Bronchial epithelial cell (primary cell): ENCODE measurements at places on chromosomes 1 and 21. TPM values are rescaled to one million over a fixed set of nuclear protein-coding genes. Genes with fewer than 3 reads are reported as not detected.

- DNase-seq: no peak
Measured at GRCh38 chr1:58941471-58942289, 157.8 kb upstream of the JUN start.

Gene ENTREP3
- 3.2 and 3.7 TPM in 2 replicates for total RNA-seq

DNA sequence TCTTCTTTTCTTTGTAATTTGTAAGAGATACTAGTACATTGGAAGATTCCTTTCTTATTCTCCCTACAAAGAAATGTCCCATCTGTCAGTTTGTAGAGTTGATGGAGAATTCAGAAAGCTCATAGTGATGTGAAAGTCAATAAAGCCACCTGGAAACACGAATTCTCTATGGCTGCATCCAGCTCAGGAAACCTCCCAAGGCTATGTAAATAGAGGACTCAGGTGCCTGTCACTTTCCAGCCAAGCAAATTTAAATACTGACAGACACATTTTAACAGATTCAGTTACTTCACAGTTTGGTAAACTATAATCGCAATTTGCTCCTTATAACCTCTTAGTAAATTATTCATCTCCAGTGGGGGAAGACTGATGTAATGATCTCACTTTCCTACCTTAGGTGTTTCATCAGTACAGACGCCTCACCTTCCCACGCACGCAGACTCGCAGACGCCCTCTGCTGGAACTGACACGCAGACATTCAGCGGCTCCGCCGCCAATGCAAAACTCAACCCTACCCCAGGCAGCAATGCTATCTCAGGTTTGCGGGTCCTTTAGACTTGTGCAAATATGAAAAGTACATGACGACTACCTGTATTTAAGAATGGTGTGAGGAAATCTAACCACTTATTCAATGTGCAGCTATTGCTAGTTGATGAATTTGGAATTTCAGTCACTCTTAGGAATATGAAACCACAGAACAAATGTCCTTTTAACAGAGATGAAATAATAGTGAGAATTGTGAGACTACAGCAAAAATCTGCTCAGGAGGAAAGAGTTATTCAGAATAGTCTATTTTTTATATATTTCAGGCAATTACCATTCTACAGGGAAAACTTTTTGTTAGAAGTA, 60.6 kb downstream of the PTPRC start:
- peak; percentile 81 for DNase-seq

DNA sequence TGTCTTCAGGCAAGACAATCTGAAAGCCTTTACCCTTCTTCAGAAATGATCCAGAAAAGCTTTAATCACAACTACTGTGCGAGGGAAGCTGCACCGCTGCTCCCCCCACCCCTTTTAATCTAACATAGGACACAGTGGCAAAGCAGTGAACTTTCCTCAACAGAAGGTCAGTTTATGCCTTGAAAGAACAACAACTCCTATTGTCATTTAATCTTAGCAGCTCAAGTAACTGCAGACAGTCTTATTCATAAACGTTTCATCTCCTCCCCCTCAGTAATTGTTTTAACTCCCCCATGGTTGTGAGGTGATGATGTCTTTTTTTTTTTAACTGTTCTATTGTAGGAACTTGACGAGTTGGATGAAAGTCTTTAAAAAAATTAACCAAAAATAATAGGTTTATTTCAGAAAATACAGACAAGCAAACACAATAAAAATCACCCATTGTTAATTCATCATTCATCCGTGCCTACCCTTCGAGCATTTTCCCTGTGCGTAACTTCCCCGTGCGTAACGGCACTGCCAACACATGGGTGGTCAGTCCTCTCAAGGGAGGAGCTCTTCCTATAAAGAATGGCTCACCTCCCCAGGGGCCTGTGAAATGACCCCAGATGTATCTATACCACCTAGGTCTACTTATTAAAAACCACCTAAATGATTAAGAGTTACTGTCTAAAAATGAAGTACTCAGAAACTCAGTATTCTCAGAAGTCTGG, 3.3 kb upstream of the ADAR start:
- no peak for DNase-seq

Gene TTC39A
- 6.1 and 20.5 TPM in 2 replicates for total RNA-seq

Gene AMIGO1
- total RNA-seq: 0.13 and 0.26 TPM in 2 replicates

Gene AKR7A2
- 45.2 and 54.8 TPM in 2 replicates for total RNA-seq

GRCh38 chr1:42319871-42320484, 15.1 kb downstream of the FOXJ3 start:
- no peak for DNase-seq

- no peak for DNase-seq
Measured at GRCh38 chr1:178120088-178120487, 26.2 kb downstream of the RASAL2 start.

DNA sequence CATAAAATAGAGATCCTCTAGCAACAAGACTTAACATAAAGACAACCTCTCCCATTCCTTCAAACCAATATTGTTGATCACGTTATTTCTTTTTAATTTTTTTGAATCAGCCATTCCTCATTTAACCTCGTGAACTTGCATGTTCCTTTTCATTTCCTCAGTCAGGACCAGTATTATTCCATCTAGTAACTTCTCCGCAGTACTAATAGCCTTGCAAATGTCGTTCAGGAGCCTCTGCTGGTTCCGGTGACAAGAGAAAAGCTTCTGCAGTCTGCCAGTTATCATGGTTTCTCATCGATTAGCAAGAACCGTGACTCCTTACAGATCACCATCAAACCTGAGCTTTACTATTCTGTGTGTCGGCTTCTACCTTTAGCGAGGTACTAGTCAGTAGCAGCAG, 3.0 kb downstream of the APP start:
- no peak for DNase-seq

GRCh38 chr1:46333300-46334029, 7.1 kb upstream of the NSUN4 start:
- DNase-seq: peak; percentile 49

Gene KPRP
- total RNA-seq: not detected in 2 replicates

DNA sequence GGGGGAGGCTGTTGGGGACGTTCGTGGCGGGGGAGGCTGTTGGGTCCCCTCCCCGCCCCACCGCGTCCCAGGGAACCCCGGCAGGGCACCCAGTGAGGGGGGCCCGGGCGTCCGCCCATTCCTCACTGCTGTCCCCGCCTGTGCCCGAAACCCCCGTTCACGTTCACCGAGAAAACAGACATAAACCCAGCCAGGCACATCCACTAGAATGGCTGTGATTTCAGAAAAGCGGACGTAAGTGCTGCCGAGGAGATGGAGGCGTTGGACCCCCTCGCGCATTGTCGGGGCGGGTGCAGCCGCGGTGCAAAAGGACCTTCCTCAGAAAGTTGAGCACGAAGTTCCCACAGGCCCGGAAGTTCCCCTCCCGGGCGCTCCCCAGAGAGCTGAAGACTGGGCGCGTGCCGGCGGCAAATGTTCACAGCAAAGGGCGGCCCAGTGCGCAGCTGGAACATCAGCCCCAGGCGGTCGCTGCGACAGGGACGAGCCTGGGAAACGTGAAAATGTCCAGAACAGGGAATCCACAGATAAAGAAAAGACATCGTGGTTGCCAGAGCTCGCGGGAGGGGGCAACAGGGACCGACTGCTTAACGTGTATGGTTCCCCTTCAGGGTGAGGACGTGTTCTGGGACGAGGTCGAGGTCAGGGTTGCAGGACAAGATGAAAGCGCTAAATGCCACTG, 18.5 kb upstream of the SAMD11 start:
- no peak for DNase-seq

Gene REN
- 0.26 TPM in 2 replicates for total RNA-seq

DNA sequence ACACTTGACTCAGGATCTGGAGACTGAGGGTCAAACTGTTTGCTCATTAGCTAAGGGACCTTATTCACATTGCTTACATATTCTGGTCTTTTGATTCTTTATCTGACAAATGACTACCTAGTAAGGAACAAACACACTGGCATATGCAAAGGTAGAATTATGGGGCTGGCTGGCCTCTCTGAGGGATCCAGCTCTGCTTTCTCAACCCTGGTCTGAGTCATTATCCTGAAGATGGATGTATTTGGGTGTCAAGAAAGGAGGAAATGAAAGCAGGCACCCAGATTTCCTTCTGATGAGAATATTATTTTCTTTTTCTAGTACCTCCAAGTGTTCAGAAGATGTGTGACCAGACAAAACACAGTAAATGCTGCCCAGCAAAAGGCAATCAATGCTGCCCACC, 6.0 kb downstream of the SMCP start:
- DNase-seq: peak; percentile 57

Gene DNASE2B
- not detected in 2 replicates for total RNA-seq

Gene ARID4B
- total RNA-seq: 11.8 and 37.9 TPM in 2 replicates
